ENCODE measurements at places on chromosomes 5 and 9.
A peak's percentile ranks its signal among the peaks of the same experiment; 100 is the strongest.

DNA sequence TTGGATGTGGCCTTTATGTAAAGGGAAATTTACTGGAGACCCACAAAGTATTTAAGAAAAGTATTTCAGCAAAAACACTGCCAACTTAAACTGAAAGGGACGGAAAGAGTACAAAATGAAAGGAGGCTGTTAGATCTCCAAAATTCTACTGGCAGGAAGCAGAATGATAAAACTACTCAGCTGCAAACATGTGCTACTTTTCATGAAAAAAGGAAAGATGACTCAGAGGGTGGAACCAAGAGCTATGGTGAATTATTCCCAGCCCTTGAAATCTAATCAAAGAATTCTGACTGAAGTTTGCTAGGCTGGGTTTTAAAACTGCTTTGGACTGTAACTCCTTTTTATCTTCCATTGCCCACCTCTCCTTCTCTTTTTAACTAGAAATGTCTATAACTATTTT is 58.6 kb upstream of the ZBED3 start:
- no peak overlapping the region for H3K27ac ChIP-seq
- DNase-seq: no peak
- H3K4me1 ChIP-seq: no peaks in the 10 kb centered on the region
- no peaks in the 10 kb centered on the region for H3K36me3 ChIP-seq

- no peak overlapping the region for H3K4me3 ChIP-seq
- H3K36me3 ChIP-seq: no peaks in the 10 kb centered on the region
- no peaks in the 10 kb centered on the region for H3K27me3 ChIP-seq
- no peaks in the 10 kb centered on the region for H3K4me1 ChIP-seq
Observed at GRCh38 chr9:71144495-71144894, 23.1 kb upstream of the TRPM3 start.

GRCh38 chr5:144812763-144813162 is 642.1 kb downstream of the KCTD16 start:
- no peak overlapping the region for H3K27ac ChIP-seq
- no peaks in the 10 kb centered on the region for H3K36me3 ChIP-seq
- H3K4me1 ChIP-seq: no peaks in the 10 kb centered on the region

GRCh38 chr9:6620353-6620752 is 25.2 kb downstream of the GLDC start:
- no peaks in the 10 kb centered on the region for H3K4me1 ChIP-seq
- no peak for DNase-seq
- H3K4me3 ChIP-seq: no peak overlapping the region
- H3K27ac ChIP-seq: no peak overlapping the region
- H3K36me3 ChIP-seq: no peaks in the 10 kb centered on the region

DNA sequence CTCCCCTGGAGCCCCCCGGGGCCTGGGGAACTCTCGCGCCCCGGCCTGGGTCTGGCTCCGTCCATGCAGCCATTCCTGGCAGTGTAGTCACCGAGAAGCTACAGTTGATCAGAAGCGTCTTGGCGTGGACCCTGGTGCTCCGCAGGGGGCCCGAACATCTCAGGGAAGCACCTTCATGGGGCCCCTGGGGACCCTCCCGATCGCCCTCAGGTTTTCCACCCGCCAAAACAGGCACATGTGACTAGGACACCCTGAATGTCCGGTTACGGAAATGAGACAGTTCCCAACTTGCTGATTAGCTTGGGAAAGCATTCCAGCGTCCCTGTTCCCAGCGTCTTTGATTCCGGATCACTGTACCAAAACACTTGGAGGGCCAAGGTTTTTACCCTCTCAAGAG is 472 bp downstream of the FBXO4 start:
- H3K4me3 ChIP-seq: peak overlapping the region; percentile 81
- peaks cover 20% of the 10 kb centered on the region for H3K4me1 ChIP-seq
- H3K27me3 ChIP-seq: no peaks in the 10 kb centered on the region
- DNase-seq: no peak
- peak overlapping the region; percentile 95 for H3K27ac ChIP-seq

DNA sequence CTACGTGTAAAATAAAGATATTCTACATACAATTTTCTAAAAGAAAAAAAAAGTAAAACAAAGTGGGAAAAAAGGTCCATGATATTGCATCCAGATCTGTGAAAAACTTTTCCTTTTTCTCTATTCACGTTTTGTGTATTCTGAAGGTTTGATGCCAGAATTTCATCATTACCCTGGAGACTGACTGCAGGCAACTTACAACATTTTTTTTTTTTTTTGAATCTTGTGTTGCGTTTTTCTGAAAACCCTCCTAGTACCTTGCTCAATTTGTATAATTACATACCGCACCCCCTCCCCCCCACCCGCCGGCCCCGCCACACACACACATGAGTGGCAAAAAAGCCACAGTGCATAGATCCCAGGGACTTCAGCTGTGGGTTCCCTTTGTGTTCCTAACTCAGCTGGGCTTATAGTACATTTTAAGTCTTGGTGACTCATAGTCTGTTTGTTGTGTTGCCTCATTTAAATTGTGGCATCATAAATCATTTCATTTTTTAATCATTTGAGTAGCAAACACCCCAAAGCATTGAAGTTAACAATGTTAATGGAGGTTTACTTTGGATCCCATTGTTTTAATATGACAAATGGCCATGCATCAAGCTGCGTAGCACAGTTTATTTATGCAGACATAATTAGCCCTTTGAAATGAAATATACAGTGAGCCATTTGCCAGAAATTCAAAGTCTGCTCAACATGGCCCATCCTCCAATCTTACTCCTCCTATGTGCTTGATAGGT is 36.0 kb downstream of the PRDM6 start:
- no peaks in the 10 kb centered on the region for H3K4me1 ChIP-seq
- no peak overlapping the region for H3K27ac ChIP-seq
- DNase-seq: no peak
- H3K27me3 ChIP-seq: no peaks in the 10 kb centered on the region
- no peak overlapping the region for H3K4me3 ChIP-seq

- no peak for DNase-seq
- no peaks in the 10 kb centered on the region for H3K4me1 ChIP-seq
- peaks cover 31% of the 10 kb centered on the region for H3K27me3 ChIP-seq
- H3K36me3 ChIP-seq: no peaks in the 10 kb centered on the region
Observed at GRCh38 chr9:135079676-135080075, 7.8 kb upstream of the OLFM1 start.

DNA sequence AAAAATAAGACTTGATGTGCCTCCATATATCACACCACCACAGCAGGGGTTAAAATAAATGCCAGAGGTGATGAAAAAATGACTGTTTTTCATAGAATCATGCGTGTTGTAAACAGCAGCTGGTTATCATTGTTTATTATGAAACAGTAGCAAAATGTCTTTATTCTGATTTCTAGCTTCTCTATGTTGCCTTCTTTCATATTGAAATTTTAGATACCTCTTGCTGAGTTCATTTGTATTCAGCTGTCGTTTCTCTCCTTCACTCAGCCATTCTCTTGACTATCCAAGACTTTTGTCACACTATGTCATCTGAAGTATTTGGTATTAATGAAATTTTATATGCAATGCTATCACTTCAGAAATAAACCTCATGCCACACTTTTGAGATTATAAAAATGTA is 465.0 kb downstream of the TAF11L14 start:
- no peak overlapping the region for H3K27ac ChIP-seq
- H3K4me1 ChIP-seq: no peaks in the 10 kb centered on the region
- H3K36me3 ChIP-seq: no peaks in the 10 kb centered on the region
- no peak overlapping the region for H3K4me3 ChIP-seq
- no peak for DNase-seq

GRCh38 chr5:168362097-168362885 is 70.8 kb downstream of the WWC1 start:
- H3K27ac ChIP-seq: no peak overlapping the region
- H3K27me3 ChIP-seq: no peaks in the 10 kb centered on the region
- no peaks in the 10 kb centered on the region for H3K4me1 ChIP-seq
- H3K4me3 ChIP-seq: no peak overlapping the region
- no peaks in the 10 kb centered on the region for H3K36me3 ChIP-seq

GRCh38 chr5:159458217-159458711 is 128.0 kb upstream of the IL12B start:
- no peak for DNase-seq
- H3K4me3 ChIP-seq: no peak overlapping the region
- H3K36me3 ChIP-seq: no peaks in the 10 kb centered on the region
- H3K27ac ChIP-seq: no peak overlapping the region
- peaks cover 11% of the 10 kb centered on the region for H3K4me1 ChIP-seq
- no peaks in the 10 kb centered on the region for H3K27me3 ChIP-seq

DNA sequence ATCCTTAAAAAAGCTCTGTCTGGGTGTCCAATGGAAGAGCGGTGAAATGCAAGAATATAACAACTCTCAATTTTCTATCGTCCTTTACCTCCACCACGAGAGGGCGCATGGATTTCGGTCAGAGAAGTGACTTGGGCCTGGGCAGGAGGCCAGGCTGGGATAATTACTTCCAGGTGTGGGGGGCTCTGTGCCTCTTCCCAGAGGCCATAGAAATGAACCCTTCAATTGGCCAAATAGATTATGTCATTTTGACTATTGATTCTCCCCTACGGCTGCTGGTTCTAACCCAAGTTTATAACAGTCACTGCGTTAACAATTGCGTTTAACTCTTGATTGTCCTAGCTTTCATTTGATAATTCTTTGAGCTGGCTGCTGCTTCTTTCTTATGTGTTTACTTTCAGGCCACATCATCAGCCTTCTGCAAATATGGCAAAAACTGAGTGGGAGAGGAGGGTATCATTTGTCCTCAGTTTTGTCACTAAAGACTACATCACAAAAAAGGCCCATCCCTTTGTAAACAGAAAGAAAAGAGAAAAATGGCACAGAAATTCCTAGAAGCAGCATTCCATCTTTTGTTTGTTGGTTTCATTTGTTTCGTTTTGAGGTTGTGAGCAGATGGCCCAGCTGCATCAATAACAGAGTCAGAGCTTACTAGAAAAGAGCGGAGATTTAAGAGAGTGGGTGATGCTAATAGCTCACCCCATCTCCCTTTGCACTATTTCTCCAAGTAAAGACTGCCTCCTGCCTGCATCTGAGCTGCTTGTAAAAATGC is 45.4 kb upstream of the ZFR start:
- H3K27me3 ChIP-seq: no peaks in the 10 kb centered on the region
- H3K4me3 ChIP-seq: no peak overlapping the region
- H3K36me3 ChIP-seq: no peaks in the 10 kb centered on the region
- DNase-seq: peak; percentile 65

DNA sequence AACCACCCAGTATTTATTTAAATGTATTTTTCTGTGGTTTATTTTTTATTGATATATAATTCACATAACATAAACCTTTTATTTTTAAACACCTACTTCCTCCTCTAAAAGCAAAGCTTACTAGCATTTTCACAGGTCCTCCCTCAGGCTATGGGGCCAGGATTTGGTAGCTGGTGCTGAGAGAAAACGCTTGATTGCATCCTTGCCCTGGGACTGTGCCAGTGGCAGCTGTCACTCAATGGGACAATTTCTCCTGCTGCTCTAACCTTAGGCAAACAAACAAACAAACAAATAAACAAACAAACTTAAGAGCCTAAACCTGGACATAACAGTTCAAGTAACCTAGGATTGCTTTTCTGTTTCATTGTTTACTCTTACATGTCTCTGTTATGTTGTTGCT is 102.7 kb downstream of the FOCAD start:
- peaks cover 6% of the 10 kb centered on the region for H3K36me3 ChIP-seq
- DNase-seq: no peak
- no peaks in the 10 kb centered on the region for H3K4me1 ChIP-seq
- no peak overlapping the region for H3K27ac ChIP-seq
- no peak overlapping the region for H3K4me3 ChIP-seq
- H3K27me3 ChIP-seq: no peaks in the 10 kb centered on the region

GRCh38 chr5:80318212-80318611 is 1.6 kb upstream of the SPZ1 start:
- H3K4me3 ChIP-seq: no peak overlapping the region
- no peak overlapping the region for H3K27ac ChIP-seq
- DNase-seq: no peak
- peaks cover 12% of the 10 kb centered on the region for H3K27me3 ChIP-seq
- H3K4me1 ChIP-seq: no peaks in the 10 kb centered on the region

GRCh38 chr5:10556289-10556807 is 7.5 kb upstream of the ANKRD33B start:
- H3K27ac ChIP-seq: no peak overlapping the region
- H3K36me3 ChIP-seq: no peaks in the 10 kb centered on the region
- DNase-seq: no peak

- no peaks in the 10 kb centered on the region for H3K27me3 ChIP-seq
- no peak overlapping the region for H3K27ac ChIP-seq
- no peak overlapping the region for H3K4me3 ChIP-seq
- no peak for DNase-seq
Observed at GRCh38 chr5:31106691-31107090, 86.8 kb upstream of the CDH6 start.

- no peak overlapping the region for H3K27ac ChIP-seq
- no peak overlapping the region for H3K4me3 ChIP-seq
- no peaks in the 10 kb centered on the region for H3K36me3 ChIP-seq
- DNase-seq: no peak
- H3K27me3 ChIP-seq: no peaks in the 10 kb centered on the region
Observed at GRCh38 chr5:122435234-122435633, 123.2 kb downstream of the SNCAIP start.

GRCh38 chr5:177357459-177358351 is at the start of gene RGS14:
RGS14 (plus strand) TSS chr5:177357924; CDS start chr5:177358025, 101 bp downstream.
- H3K4me3 ChIP-seq: peak within 1 kb of the TSS; percentile 99
- peak within 1 kb of the TSS; percentile 78 for H3K27ac ChIP-seq
- DNase-seq: peak; percentile 90
- peaks cover 79% of the 10 kb centered on the region for H3K4me1 ChIP-seq

DNA sequence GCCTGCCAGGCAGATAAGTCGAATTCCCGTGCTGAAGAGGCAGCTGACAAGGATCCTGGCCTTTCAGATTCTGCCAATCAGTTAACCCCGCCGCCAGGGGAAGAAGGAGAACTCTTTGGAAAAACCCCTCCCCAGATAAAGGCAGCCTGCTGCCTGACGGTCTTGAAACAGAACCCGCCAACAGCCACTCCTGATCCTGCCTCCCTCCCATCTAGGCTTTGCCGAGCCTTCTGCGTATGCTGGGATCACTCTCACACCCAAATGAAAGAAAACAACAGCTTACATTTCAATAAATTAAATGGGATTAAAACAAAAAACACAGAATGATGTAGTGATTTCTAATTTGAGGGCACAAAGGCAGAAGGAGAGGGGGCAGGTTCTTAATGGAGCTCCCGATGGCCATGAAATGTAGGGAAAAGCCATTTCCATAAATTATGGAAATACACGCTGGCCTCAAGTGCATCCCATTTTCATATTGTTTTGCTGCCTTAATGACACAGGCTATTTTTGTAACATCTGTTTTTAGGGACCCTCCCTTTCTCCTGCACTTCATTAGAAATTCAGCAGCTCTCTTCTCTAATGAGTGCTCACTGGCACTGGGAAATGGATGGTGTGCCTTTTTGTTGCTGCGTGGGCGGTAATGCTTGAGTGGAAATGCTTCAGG is 319.1 kb downstream of the MED10 start:
- no peak overlapping the region for H3K4me3 ChIP-seq
- H3K27me3 ChIP-seq: peaks cover 3% of the 10 kb centered on the region
- DNase-seq: no peak
- no peaks in the 10 kb centered on the region for H3K36me3 ChIP-seq
- no peak overlapping the region for H3K27ac ChIP-seq
- no peaks in the 10 kb centered on the region for H3K4me1 ChIP-seq

- no peak for DNase-seq
- no peaks in the 10 kb centered on the region for H3K4me1 ChIP-seq
- no peak overlapping the region for H3K27ac ChIP-seq
- H3K36me3 ChIP-seq: no peaks in the 10 kb centered on the region
- H3K4me3 ChIP-seq: no peak overlapping the region
Observed at GRCh38 chr9:81058782-81059181, 630.6 kb downstream of the TLE1 start.

GRCh38 chr9:100440071-100440470 is 13.1 kb downstream of the MSANTD3 start:
- peaks cover 19% of the 10 kb centered on the region for H3K36me3 ChIP-seq
- no peak overlapping the region for H3K27ac ChIP-seq
- H3K4me1 ChIP-seq: no peaks in the 10 kb centered on the region
- H3K4me3 ChIP-seq: no peak overlapping the region

Measured in CD4-positive, alpha-beta T cell (primary cell).